ENCODE measurements at places on chromosomes 11 and 22.

- DNase-seq, result no peak
Measured at GRCh38 chr11:126186708-126187529, 24.5 kb downstream of the RPUSD4 start.

GRCh38 chr11:95231881-95232605, 1.0 kb upstream of the SESN3 start:
- DNase-seq, result peak; percentile 87

DNA sequence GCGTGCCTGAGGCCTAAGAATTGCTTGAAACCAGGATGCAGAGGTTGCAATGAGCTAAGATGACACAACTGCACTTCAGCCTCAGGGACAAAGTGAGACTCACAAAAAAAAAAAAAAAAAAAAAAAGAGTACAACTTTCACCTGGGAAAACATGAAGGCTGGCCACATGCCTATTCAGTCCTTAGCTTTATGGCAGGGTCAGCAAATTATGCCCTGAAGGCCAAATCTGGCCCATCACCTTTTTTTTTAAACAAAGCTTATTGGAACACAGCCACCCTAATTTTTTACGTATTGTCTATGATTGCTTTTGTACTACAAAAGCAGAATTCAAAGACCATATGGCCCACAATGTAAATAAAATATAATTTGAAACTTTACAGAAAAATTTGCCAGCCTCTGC, 8.2 kb downstream of the FSHB start:
- no peak for DNase-seq

GRCh38 chr22:47808236-47808635, 1045.8 kb downstream of the TBC1D22A start:
- DNase-seq, result no peak

DNA sequence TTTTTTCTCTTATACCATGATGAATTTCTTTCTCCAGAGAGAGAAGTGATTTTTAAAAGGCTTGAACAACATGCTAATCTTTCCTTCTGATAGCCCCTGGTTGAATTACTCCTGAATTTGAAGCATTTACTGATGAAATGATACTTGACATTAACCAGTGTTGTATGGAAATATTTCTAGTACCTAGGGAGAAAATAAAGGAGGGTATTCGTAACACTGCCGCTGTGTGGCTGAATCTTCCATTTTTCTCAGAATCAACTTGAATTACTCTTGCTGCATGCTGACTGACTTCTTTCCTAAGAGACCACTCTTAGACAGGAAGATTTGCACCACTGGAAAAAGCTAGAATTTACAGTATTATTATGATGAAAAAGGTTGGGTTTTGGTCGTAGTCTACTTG, 118.3 kb downstream of the FAT3 start:
- DNase-seq, result no peak

GRCh38 chr11:27553186-27553585, 46.6 kb upstream of the LIN7C start:
- DNase-seq, result no peak

GRCh38 chr22:45131749-45132148, 32.0 kb upstream of the NUP50 start:
- no peak for DNase-seq

- DNase-seq, result no peak
Measured at GRCh38 chr11:12330485-12331231, 46.7 kb upstream of the PARVA start.

- no peak for DNase-seq
Measured at GRCh38 chr22:40480996-40481395, 110.6 kb downstream of the SGSM3 start.

DNA sequence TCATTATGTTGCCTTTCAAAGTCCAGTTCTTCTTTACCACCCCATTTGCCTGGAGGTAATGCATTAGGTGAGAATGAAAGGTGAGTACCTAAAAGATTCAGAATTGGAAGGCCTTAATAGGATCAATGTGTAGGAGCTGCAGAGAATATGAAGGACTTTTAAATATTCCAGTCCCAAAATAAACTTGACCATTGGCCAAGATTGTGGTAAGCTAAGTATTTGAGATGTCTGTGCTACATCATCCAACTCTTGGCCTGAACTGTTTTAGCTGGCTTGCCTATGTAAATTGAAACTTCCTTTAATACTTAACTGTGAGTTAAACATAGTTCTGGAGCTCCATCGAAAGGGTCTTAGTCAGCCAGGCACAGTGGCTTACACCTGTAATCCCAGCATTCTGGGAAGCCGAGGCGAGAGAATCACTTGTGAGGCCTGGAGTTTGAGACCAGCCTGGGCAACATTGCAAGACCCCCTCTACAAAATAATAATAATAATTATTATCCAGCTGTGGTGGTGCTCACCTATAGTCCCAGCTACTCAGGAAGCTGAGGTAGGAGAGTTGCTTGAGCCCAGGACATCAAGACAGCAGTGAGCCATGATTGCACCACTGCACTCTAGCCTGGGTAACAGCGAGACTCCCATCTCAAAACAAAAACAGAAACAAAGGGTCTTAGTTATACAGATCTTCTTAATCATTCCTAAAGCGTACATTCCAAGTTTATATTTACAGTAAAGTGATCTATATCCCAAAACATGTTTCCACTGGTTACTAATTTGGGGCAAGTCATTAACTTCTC, 29.8 kb downstream of the MTMR3 start:
- no peak for DNase-seq

GRCh38 chr11:85540635-85541205, 86.4 kb downstream of the DLG2 start:
- DNase-seq, result no peak

GRCh38 chr11:113249491-113249763, 65.0 kb upstream of the TTC12 start:
- DNase-seq, result no peak

GRCh38 chr22:40263191-40263590, 83.1 kb upstream of the ADSL start:
- no peak for DNase-seq

- DNase-seq, result no peak
Measured at GRCh38 chr22:42473484-42474193, 41.4 kb upstream of the NFAM1 start.

- no peak for DNase-seq
Measured at GRCh38 chr22:50061824-50062355, 3.8 kb upstream of the TTLL8 start.

- no peak for DNase-seq
Measured at GRCh38 chr22:29336751-29337490, 21.4 kb upstream of the RASL10A start.

DNA sequence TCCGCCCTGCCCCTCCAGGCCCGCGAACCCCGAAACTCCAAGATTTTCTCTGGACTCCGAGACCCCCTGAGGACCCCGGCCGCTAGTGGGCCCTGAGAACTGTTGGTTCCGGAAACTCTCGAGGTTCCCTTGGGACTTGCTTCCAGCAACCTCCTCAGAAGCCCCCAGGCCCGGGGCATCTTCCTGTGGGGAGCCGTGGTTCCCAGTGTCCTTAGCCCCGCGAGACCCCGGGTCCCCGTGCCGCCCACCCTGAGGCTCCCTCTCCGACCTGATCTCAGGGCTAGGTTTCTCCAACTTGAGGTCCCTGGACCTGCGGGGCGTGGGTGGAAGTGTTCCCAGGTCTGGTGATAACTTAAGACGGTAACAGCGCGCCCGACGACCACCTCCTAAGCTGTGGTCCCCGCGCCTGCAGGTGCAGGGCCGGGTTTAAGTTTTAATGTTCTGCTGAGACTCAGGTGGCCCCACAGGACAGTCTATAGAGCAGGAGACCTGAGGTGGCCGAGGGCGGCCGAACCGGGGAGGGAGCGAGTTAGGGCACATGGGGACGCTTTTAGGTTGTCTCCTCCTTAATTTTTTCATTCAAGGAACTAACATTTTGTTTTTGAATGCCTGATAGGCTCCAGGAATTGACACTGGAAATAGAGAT, 720 bp downstream of the FAM118A start:
- DNase-seq, result peak; percentile 33

- peak; percentile 83 for DNase-seq
Measured at GRCh38 chr11:77046060-77046501, 11.9 kb downstream of the B3GNT6 start.

- DNase-seq, result no peak
Measured at GRCh38 chr11:109303342-109303741, 118.6 kb upstream of the C11orf87 start.

GRCh38 chr11:88520391-88520790, 182.9 kb upstream of the CTSC start:
- no peak for DNase-seq

GRCh38 chr11:110712659-110713448, 617 bp upstream of the ARHGAP20 start:
- DNase-seq, result peak; percentile 11

GRCh38 chr11:3934658-3935057, 79.2 kb downstream of the STIM1 start:
- DNase-seq, result no peak

- DNase-seq, result no peak
Measured at GRCh38 chr11:119739021-119739703, 10.2 kb upstream of the NECTIN1 start.

DNA sequence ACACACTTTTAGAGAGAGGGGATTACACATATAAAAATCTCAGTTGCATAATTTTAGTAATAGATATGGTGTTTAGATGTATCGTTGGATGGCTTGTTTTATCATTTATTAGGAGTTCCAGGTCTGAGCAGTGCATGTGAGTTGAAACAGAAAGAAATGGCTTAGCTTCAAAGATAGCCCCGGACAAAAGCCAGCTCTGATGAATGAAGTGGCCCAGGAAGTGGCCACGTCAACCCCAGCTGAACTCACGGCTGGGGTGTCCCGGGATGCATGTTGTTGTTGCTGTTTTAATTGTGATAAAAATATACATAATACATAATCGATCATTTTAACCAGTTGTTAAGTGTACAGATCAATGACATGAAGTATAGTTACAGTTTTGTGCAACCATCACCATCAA, 1513.6 kb downstream of the BRD1 start:
- DNase-seq, result no peak

DNA sequence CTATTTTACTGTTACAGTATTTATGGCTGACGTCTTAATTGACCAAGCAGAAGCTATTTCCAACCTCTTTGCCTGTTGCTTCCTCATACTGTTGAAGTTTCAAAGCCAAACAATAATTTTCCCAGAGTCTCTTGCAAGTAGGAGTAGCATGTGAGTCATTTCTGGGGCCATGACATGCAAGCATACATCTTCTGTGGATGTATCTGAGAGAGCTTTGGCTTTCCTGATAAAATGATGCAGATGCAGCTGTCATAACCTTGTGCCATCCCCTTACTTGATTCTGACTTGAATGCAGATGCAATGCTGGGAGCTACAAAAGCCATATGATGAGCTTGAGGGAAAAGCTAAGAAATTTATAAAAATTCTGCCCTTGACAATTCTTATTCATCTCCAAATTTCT, 243.1 kb upstream of the TENM4 start:
- no peak for DNase-seq

- DNase-seq, result no peak
Measured at GRCh38 chr22:31332010-31332409, 14.1 kb downstream of the PATZ1 start.

GRCh38 chr22:45291061-45291930, 6.5 kb downstream of the UPK3A start:
- DNase-seq, result no peak

DNA sequence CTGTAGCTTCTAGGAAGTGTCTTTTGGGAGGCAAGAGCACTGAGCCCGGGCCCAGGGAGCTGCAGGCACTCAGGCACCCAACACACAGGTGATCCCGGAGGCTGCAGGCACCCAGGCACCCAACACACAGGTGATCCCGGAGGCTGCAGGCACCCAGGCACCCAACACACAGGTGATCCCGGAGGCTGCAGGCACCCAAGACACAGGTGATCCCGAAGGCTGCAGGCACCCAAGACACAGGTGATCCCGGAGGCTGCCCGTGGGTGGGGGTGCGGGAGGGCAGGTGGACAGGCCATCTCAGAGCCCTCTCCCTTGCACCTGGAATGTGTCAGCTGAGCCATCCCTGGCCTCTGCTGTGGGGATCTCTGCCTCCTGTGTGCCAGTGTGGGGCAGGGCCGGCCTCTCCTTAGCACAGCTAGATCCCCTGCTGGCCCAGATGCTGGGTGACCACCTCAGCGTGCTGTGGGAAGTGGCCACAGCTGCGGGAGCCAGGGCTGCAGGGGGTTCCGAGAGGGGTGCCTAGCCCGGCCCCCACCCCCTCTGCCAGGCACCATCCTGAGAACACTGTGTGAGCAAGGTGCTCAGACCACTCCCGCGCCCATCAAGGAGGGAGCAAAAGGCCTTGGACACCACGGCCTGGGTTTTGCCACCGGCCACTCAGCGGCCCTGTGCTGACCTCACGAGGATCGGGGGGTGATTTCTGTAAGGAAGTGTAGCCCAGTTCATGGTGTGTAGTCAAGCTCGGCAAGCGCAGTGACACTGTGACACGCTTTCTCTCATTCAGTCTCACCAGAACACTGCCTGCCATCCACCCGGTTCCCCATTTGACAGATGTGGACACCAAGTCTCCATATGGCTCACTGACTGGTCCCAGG, 14.2 kb downstream of the MRGPRG start:
- no peak for DNase-seq

DNA sequence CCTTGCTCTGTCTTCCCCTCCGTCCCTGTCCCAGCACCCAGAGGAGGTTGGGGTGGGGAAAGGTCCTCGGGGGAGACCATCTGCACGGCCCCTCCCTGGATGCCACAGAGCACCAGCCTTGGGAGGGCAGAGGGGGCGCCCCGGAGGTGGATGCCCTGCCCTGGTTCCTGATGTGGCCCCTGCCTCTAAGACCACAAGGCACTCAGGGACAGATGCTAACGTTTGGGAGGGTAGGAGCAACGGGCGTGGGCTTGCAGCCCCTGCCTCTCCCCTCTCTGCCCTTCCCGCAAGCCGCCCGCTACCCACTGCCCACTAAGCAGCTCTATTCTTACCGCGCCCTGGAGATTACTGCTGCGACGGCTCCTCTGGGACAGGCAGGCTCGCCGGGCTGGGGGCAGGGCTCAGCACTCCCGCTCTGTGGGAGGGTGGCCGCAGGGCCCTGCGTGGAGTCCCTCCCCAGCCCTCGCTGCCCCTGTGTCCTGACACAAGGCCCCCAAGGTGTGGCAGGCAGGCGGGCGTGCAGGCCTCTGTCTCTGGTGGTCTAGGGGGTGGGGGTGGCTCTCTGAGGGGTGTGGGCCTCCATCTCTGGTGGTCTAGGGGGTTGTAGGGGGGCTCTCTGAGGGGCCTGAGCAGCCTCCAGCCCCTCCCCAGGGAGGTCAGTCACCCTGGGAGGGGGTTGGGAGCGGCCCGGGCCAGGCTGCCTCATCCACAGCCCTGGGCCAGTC, 14.9 kb downstream of the BRSK2 start:
- DNase-seq, result peak; percentile 54

DNA sequence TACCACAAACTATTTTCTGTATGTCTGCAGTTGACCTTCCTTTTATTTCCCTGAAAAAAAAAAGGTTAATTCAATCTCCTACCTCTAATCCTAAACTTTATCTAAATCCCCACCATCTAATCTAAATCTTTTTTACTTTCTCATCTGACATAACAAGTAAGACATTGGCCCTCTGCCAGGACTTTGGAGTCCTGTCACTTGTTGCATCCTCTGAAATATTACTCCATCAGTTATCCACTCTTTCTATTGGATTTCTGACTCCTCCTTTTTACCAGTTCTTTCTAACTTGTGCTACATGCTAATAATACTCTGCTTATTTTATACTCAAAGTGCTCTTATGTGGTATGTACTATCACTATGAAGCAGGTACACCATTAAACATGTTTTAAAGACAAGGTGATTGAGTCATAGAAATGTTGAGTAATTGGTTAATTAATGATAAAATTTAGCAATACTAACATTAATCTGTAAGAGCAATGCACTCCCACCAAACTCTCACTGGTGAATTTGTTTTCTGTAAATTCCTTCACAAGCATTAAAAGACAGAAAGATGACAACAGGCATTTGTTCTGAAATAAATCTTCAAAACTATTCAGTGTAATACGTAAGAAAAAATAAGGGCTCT, 914.2 kb upstream of the RAG2 start:
- no peak for DNase-seq

- DNase-seq, result no peak
Measured at GRCh38 chr11:29214833-29215232, 802.0 kb downstream of the KCNA4 start.

Data from glutamatergic neuron (in vitro differentiated cells).